ENCODE measurements at places on chromosomes 16 and 17. TPM values are rescaled to one million over a fixed set of nuclear protein-coding genes. Genes with fewer than 3 reads are reported as not detected.

- peaks cover 4% of the 10 kb centered on the region for H3K4me1 ChIP-seq
- H3K27me3 ChIP-seq, result no peaks in the 10 kb centered on the region
- H3K4me3 ChIP-seq, result no peak overlapping the region
- DNase-seq, result no peak
- no peak overlapping the region for H3K27ac ChIP-seq
- H3K36me3 ChIP-seq, result peaks cover 17% of the 10 kb centered on the region
These were observed 13.6 kb downstream of the PLCD3 start for GRCh38 chr17:45118691-45119090.

- no peak overlapping the region for H3K27ac ChIP-seq
- DNase-seq, result no peak
These were observed 82.8 kb downstream of the SNX29 start for GRCh38 chr16:12059216-12059769.

- H3K36me3 ChIP-seq, result no peaks in the 10 kb centered on the region
- H3K4me1 ChIP-seq, result peaks cover 19% of the 10 kb centered on the region
- H3K27ac ChIP-seq, result no peak overlapping the region
- DNase-seq, result no peak
- no peak overlapping the region for H3K4me3 ChIP-seq
These were observed 917 bp downstream of the CTRL start for GRCh38 chr16:67930678-67931211.

DNA sequence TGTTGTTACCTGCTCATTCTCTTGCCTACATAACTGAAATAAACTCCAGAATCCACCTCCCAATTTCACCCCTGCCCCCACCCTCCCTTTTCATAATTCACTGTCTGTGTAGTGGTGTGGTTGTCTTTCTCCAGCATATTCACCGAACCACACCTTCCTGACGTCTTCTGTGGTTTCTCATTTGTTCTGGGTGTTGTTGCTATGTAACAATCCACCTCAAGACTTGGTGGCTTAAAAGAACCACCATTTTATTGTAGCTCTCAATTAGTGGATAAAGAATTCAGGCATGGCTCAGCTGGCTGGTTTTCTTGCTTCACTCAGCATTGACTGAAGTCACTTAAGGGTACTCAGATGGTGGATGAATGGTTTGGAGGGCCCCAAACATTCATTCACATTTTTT, 229.8 kb downstream of the MAF start:
- H3K4me1 ChIP-seq, result no peaks in the 10 kb centered on the region
- H3K4me3 ChIP-seq, result no peak overlapping the region
- no peaks in the 10 kb centered on the region for H3K27me3 ChIP-seq
- DNase-seq, result no peak

DNA sequence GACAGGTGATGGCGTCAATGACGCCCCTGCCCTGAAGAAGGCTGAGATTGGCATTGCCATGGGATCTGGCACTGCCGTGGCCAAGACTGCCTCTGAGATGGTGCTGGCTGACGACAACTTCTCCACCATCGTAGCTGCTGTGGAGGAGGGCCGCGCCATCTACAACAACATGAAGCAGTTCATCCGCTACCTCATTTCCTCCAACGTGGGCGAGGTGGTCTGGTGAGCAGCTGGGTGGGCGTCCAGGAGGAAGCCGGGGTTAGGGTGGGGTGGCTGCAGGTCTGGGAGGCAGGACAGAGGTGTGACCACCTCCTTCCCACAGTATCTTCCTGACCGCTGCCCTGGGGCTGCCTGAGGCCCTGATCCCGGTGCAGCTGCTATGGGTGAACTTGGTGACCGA, 23.2 kb downstream of the RABEP2 start:
- no peak for DNase-seq
- no peaks in the 10 kb centered on the region for H3K27me3 ChIP-seq
- no peak overlapping the region for H3K4me3 ChIP-seq
- H3K27ac ChIP-seq, result no peak overlapping the region

The TIGD7 gene
- total RNA-seq, result 8.7 TPM

The CSH2 gene
- not detected for total RNA-seq

The TBC1D3E gene
- not detected for total RNA-seq
